ENCODE measurements at places on chromosomes 7 and 10. TPM values are rescaled to one million over a fixed set of nuclear protein-coding genes. Genes with fewer than 3 reads are reported as not detected.

The MSMB gene
- total RNA-seq: not detected

DNA sequence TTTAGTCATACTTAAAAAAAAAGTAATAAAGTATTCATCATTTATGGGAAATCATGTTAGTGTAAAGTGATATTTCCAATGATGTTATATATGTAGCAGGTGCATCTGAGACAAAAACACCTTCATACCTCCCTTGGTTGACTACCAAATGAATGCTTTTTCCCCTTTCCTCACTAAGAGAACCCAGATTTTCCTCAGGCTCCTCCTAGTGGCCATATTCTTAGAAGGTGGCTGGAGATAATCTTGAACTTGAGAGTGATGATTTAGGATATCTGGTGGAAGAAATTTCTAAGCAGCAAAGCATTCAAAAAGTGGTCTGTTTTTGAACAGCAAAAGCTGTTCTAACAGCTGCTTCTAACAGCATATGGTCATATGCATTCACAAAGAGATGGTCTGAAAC is 16.8 kb upstream of the DNAH11 start:
- no peak overlapping the region for H3K4me3 ChIP-seq
- no peak overlapping the region for H3K27ac ChIP-seq
- H3K36me3 ChIP-seq: no peaks in the 10 kb centered on the region
- no peaks in the 10 kb centered on the region for H3K4me1 ChIP-seq

DNA sequence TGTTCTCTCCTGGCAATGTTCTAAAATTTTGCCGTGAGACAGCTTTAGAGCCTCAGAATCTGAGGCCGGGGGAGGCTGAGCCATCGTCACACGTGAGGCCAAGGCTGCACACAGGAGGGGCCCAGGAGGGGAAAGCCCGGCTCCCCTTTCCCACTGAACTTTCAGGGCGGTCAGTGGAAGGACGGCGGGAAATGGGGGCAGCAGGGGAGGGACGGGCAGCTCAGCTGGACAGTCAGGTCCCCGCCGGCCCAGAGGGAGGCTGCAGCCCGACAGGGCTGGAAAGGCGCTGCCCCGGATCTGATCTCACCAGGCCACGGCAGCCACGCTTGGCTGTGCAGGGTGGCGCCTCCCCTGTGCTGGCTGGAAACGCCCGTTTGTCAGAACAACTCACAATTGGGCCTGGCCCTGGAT is 43.3 kb upstream of the ADGRA1 start:
- H3K4me3 ChIP-seq: no peak overlapping the region
- no peaks in the 10 kb centered on the region for H3K4me1 ChIP-seq
- H3K36me3 ChIP-seq: no peaks in the 10 kb centered on the region
- no peak overlapping the region for H3K27ac ChIP-seq
- no peak for DNase-seq

The DHX32 gene
- 21.6 TPM for total RNA-seq

The MMD2 gene
- 0.38 TPM for total RNA-seq

GRCh38 chr7:43726466-43726865 is 2.9 kb downstream of the COA1 start:
- no peak overlapping the region for H3K27ac ChIP-seq
- no peaks in the 10 kb centered on the region for H3K27me3 ChIP-seq
- no peak overlapping the region for H3K4me3 ChIP-seq
- no peaks in the 10 kb centered on the region for H3K36me3 ChIP-seq
- no peak for DNase-seq

GRCh38 chr7:96479015-96479645 is 157.2 kb upstream of the SLC25A13 start:
- no peaks in the 10 kb centered on the region for H3K27me3 ChIP-seq
- H3K27ac ChIP-seq: no peak overlapping the region
- no peak for DNase-seq

GRCh38 chr10:44888886-44889285 is 22.3 kb upstream of the TMEM72 start:
- H3K4me1 ChIP-seq: no peaks in the 10 kb centered on the region
- no peak overlapping the region for H3K27ac ChIP-seq
- no peaks in the 10 kb centered on the region for H3K36me3 ChIP-seq
- no peak overlapping the region for H3K4me3 ChIP-seq

Measured in GM23338 (cell line).